Fibroblast of villous mesenchyme (primary cell): ENCODE measurements at places on chromosomes 3 and 15.

DNA sequence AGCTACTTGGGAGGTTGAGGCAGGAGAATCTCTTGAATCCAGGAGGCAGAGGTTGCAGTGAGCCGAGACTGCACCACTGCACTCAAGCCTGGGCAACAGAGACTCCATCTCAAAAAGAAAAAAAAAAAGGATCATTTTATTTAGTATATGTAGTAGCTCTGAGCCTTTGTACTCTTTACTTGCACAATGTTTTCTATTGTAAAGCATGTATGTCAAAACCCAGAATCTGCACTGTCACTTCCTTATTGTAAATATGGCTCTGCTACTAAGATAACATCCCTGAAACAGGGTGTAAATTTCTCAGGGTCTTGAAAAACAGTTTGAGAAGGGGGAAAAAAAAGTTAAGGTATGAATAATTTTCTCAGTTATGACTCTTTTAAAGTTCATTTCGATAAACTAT lies 35.1 kb downstream of the SLMAP start:
- peak; percentile 39 for DNase-seq

- DNase-seq = peak; percentile 99
Measured at GRCh38 chr15:85706779-85707518, 87.8 kb downstream of the KLHL25 start.

GRCh38 chr3:28151608-28152228 lies 89.7 kb upstream of the CMC1 start:
- DNase-seq = no peak

DNA sequence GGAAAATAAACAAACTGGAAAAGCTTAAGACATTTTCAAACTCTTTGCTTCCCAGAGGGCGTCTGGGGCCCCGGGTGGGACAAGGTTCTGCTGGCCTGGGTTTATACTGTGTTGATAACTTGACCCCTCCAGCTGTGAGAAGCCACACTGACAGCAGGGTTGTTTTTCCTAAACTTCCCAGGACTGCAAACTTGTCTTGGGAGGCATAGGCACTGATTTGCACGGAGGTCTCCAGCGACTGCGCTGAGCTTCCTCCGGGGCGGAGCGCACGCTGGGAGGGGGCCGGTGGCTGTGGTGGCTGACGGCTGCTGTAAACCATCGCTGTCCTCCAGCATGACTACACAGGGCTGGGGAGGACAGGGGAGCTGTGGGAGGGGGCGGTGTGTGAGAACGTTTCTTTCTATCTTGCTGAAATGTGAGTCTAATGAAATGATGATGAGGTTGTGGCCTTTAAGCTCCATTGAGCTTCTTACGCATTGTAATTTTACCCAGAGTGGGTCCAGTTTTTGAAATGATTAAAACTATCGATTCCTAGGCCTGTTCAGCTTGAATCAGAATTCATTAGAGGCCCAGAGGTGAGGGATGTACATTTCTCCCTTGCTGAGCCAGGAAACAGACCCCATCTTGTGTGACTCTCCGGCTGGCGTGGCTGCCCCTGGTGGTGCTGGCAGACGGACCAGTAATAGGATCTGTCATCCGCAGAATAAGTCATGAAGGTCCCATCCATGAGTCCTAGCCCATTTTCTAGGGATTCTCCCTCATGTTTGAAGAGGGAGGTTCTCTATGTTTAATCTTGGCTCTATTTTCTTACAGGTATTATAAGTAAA lies 40.5 kb upstream of the VPS8 start:
- DNase-seq = peak; percentile 74

DNA sequence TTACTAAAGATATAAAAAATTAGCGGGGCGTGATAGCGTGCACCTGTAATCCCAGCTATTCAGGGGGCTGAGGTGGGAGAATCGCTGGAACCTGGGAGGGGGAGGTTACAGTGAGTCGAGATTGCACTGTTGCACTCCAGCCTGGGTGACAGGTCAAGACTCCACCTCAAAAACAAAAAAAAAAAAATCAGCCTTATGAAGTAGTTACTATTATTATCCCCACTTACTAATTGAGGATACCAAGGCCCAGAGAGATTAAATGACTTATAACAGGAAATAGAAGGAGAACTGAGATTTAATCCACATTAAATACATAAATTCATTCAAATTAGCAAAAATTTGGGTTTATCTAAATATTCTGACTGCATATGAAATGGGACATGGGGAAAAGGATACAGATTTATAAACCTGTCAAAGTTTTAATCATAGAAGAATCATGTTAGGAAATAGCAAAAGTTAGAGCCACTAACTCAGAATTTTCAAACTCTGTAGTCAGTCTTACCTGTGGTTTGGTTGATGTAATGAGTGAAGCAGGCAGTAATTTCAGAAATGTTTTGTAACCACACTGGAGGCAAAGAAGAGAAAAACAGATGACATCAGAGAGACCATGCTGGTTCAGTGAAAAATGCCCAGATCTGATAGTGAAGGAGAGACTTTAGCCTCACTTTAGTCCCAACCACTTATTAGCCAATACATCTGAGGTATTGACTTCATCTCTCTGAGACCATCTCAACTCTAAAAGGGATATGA lies 25.0 kb upstream of the ACAP2 start:
- peak; percentile 33 for DNase-seq

GRCh38 chr15:65060641-65061397 lies 7.0 kb downstream of the RASL12 start:
- no peak for DNase-seq

DNA sequence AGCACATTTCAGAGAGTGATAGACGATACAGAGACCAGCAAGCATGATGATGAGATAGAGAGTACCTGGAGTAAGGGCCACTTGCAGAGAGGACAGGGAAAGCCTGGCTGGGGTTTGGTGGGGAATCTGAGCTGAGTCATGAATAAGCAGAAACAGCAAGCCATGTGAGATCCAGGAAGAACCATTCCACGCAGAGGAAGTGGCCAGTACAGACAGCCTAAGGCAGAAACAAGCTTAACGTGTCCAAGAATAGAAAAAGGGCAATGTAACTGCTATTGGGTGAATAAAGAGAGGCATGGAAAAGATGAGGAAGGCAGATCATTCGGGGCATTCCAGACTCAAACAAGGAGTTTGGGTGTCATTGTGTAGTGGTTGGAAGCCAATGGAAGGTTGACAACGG lies 816.3 kb upstream of the CFAP20DC start:
- no peak for DNase-seq

DNA sequence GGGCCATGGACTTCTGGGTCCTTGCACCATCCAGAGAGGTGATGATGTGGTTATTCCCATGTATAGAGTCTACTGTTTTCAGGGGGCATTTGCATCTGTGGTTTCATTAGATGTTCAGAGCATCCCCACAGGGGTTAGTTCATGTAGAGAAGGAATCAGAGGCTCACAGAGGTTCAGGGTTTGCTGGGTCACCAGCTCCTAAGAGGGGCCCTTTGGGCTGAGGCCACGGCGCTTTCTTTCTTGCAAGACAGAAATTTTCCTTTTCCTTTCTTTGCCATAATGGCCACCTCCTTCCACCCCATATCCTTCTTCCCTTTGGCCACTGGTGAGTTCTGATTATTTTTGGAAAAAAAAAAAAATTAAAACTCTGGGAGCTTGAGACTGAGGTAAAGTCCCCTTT lies 62.3 kb downstream of the APBA2 start:
- DNase-seq = no peak

DNA sequence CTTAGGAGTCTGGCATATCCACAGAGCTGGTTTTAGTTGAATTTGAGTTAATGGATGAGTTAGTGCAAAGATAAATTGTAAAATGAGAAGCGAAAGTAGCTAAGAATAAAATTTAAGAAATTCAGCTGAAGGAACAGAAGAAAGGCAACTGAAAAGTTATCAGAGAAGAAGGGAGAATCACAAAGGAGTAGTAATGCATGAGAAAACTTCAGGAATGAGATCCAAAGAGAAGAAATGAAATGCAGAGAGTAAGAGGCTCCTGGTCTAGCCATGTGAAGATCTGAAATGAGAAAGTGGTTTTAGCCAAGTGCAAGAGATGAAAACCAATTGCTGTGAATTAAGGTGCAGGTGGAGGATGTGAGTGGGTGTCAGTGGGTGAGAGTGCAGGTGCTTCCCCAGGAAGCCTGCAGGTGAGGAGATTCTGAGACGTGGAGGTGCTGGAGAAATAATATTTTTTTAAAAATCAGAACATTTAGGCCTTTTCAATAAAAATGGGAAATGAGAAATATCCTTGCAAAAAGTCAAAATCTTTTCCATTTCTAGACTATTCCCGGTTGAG lies 18.5 kb downstream of the KBTBD8 start:
- DNase-seq = no peak

DNA sequence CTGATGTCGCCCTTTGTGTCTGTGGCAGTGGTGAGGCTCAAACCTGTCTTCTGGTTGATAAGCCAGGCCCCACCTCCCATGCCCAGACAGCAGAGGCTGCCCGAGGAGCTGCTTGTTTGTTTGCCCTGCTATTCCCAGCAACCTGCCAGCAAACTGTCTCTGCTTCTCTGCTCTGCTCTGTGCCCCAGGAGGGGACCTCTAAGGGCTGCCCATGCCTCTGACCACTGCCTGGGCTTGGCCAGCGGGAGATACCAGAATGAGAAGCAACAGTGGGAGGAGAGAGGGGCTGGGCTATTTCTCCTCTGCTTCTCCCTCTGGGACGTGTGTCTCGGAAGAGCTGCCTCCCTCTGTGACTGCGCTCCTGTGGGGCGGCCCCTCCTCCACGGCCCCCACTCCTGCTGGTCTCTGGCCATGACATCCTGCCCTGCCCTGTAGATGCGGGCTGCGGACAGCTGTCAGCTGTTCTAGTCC lies 213.1 kb downstream of the RPLP1 start:
- no peak for DNase-seq

DNA sequence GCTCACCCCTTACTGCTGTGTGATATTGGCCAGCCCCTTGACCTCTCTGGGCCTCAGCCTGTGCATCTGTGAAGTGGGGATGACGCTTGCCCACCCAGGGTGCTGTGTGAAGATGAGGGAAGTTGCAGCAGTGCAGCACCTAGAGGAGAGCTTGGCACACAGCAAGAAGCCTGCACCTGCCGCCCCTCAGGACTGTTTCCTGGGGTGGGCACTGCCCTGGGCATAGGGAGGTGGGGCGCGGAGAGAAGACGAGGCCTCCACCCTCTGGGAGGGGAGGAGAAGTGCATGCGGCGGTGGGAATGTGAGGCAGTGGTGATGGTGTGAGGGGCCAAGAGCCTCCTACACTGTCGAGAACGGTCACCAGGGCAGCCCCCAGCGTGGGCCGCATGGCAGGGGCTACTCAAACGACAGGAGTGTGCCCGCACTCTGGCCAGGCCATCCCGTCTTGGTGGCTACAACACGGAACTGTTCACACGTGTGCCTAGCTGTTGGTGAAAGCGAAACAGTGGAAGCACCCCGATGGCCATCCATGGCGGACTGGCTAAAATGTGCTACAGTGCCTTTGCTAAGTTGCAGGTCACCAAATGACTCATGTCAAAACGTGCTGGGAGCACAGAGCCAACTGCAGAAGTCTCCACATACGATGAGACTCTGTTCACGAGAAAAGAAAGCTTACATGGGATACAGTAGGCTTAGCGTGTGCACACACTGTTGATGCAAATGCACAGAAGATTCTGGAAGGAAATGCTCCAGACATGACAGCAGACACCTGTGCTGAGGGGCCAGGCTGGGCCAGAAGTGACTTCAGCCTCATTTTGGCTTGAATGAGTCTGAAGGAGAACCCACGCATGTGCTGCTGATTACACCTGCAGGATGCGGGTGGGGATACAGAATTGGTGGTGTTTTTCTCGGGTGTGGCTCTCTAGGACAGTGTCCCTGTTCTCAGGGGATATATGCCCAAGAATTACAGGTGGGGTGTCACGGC lies 40.4 kb upstream of the IQSEC1 start:
- DNase-seq = no peak
